ENCODE measurements at places on chromosomes 12 and 14.

GRCh38 chr14:93744876-93745275 lies 43.4 kb downstream of the PRIMA1 start:
- no peak for DNase-seq

GRCh38 chr14:104462651-104463630 lies 116.6 kb upstream of the C14orf180 start:
- no peak for DNase-seq

DNA sequence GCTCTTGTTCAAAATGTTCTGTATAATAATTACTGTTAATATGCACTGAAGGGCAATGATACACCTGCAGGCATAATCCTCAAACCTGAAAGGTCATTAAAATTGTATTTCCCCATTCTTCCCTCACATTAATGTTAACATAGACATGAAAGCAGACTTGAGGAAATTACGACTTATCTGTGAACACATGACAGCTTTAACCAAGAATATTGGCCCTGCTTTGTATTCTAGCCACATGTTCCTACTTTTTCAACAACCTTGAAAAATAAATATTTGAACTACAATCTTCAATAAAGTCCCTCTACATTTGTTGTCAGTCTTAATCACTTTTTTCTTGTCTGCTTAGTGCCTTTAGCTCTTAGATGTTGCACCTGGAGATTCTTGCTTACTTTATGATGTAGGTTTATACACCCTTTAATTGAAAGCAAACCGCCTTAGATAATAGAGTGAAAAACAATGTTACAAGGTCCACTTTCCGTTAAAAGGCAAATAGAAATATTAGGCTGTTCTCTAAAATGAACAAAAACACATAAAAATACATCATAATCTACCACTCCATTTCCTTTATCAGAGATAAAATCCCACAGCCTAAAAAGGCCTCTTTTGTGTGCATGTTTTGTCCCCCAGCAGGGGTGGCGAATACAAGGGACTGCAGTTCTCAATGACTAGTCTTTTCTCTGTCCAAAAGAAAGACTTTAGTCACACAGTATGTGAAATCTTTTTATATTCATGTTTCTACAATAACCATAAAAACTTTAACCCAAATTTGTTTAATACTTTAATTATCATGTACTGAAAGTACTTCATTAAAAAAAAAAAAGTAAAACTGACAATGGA lies 55.9 kb downstream of the ZFC3H1 start:
- no peak for DNase-seq

DNA sequence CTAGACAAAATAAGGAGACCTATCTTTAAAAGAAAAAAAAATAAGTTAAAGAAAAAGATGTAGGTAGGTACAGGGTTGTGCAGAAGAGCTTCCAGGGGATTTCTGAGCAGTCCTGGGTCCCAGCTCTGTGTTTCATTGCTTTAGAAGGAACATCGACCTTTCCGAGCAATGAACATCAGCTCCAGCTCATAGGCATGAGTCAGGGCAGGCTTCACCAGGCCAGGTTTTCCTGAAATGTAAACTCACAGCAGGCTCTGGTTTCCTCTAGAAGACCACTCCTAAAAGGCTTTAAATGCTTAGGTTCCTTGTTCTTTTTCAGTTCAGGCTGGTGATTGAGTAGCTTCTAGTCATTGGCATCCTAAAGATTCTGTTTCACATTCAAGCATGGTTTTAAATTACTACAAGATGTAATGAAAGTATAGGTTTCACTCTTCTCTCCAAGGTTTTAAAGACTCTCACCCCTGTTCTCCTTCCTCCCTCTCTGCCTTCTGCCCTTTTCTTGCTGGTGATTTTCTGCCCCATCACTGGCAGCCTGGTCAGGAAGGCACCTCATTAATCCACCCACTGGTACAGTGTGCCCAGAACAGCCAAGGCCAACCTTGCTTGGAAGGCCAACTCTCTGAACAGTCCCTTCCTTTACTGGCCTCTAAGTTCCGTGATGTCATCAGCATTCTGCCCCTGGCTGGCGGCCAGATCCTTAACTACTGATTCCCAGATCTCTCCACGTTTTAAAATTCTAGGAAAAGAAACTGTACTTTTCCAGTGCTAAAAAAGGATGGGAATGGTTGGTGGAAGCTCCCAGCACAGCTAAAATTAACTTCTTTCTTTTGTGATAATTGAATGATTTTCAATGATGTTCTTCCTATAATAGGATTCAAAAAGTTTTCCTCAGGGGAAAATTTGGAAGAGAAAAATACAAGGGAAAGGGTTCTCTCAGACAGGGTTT lies 109.4 kb upstream of the HIF1A start:
- DNase-seq = no peak

DNA sequence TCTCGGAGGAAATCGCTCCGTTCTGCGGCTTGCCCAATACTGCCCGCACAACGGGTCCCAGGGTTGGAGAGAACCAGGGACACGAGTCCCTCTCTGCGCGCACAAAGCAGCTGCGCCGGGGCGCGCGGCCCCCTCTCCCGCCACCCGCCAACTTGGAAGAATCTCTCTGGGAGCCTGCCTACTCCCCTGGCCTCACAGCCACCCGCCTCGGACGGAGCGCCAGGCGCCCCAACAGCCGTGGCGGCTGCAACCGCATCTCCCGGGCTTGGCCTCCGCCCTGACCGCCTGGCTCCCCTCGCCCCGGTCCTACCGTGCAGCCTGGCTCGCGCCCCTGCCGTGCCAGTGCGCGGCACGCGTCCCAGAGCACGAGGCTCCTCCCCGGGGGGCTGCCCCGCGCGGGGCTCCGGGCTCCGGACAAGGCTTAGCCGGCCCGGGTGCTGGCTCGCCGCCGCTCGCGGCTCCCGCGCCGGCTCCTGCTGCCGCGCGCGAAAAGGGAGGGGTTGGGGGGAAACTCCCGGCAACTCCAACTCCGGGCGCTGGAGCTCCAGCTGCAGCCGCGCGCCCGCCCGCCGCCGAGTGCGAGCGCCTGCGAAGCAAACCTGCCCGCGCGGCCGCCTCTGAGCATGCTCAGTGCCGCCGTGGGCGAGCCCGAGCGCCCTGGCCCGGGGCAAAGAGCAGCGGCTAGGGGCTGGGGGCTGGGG lies at the start of gene STXBP6:
TSS of gene STXBP6 (minus strand) at position 580 of the 701 bp plus-strand sequence. CDS start 75,329 bp downstream, outside the sequence.
- DNase-seq = peak; percentile 59

GRCh38 chr12:67270622-67271021 lies 1.5 kb downstream of the CAND1 start:
- DNase-seq = no peak

DNA sequence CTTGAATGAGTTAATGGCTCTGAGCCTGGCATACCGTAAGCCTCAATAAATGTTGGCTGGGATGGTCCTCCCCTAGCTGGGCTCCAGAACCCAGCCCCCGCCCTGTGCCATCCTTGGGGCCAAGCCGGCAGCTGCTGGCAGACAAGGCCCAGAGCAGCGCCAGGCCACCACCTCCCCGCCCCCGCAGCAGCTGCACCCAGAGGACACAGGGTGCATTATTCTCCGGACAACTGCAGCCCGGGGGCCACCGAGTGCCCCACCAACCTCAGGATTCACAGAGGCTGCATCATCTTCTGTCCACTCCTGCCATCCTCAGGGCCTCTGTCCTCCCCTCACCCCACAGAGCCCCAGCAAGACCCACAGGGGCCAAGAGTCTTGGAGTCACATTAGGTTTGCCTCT lies 92.7 kb downstream of the NCOR2 start:
- no peak for DNase-seq

DNA sequence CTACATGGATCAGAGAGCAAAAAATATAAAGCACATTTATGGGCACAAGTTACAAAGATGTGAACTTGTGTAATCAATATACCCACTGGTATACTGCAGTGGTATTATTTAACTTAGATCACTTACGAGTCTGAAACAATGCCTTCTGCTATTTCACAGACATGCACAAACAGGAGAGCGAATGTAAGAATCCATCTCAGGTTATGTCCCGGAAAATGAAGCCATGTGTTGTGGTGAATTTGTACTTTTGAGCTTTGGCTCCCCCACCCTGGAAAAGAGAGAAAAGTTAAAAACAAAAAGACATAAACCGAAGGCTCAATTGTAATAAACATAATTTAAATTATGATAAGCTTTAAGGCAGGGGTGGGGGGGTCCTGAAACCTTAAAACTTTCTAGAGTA lies 7.6 kb downstream of the ABCC9 start:
- no peak for DNase-seq

- peak; percentile 37 for DNase-seq
These were observed 98.1 kb downstream of the DDHD1 start for GRCh38 chr14:53055003-53055402.

- no peak for DNase-seq
These were observed 24.3 kb downstream of the C12orf76 start for GRCh38 chr12:110024051-110024450.

GRCh38 chr12:110262442-110263388 lies 18.3 kb upstream of the ATP2A2 start:
- no peak for DNase-seq

Data from Kasumi-1 (cell line).